Stimulated activated CD8-positive, alpha-beta memory T cell treated with anti-CD3 and anti-CD28 coated beads, Interleukin-15, amount 100 ng/mL, for 4 hours (primary cell): ENCODE measurements at places on chromosomes 3 and 15.

GRCh38 chr3:171712171-171712938 lies 97.9 kb downstream of the PLD1 start:
- no peak for DNase-seq

DNA sequence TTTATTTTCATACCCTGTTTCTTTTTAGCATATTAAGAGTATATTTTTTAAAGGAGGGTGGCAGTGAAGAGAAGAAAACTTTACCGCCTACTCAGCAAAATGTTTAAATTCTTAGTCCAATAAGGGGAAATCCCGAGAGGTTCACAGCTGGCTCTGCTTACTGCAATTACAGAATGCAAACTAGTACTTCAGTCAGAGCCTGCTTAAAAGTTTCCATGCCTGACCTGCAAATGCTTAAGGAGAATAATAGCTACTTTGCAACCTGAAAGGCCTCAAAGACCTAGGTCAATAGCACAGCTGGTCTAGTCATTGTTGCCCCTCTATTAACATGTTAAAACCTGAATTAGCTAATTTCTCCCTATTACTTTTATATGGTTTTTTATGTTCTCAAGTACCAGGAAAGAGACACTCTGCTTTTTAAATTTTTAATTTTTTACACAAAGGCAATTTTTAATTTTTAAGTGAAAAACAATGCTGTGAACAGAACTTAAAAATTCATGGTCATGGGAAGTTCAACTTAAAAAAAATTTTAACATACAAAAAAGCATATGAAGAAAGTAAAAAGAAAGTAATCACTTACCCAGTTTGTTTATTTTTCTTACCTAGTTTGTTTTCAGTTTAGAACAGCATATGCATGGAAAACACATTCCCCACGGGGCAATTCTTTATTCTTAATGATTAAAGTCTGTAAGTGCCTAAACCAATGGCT lies 79.2 kb downstream of the P3H2 start:
- no peak for DNase-seq

DNA sequence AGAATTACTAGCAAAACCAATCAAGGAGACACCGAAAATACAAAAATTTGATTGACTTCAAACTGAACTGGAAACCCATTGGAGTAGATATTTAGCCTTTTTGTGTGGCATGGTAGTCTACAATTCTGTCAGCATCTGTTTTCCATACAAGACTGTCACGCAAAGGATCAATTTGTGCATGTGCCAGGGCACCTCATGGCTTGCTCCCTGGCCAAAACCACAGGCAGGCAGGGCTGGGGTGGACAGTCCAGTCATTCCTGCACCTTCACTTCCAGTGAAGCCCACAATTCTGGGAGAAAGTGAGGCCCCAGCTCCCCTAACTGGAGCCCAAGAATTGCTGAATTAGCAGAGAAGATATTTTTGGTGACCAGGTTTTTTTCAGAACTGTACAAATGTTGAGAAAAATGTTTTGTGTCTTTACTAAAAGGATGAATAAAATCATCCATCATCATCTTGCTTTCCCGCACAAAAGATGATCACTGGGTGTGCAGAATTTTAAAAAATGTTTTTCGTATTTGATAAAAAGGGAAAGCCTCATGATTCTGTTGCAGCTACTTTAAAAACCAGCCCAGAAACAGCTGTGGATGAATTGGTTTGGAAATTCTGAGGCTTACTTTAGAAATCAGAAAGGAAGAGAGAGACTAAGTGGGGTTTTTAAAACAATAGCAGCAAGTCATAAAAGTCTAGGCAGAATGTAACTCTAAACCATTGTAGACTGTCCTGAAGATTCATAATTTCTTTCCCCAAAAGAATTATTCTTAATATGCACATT lies 86.4 kb downstream of the PCCB start:
- no peak for DNase-seq

DNA sequence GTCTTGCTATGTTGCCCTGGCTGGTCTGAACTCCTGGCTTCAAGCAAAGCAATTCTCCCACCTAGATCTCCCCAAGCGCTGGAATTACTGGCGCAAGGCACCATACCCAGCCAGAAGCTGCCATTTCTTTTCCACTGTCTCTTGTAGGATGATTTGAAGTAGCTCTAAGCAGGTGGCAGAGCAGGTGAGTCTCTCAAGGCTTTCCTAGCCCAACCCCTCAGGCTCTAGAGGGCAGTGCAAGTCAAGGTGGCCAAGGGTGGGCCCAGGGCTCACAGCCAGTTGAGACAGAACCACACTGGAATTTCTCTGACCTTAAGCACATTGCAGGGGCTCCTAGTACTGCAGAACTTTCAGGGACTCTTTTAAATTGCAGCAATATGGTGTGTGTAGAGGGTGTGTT lies 15.6 kb upstream of the DAG1 start:
- no peak for DNase-seq

- DNase-seq = no peak
Measured at GRCh38 chr15:71278989-71279756, 163.9 kb downstream of the THSD4 start.

DNA sequence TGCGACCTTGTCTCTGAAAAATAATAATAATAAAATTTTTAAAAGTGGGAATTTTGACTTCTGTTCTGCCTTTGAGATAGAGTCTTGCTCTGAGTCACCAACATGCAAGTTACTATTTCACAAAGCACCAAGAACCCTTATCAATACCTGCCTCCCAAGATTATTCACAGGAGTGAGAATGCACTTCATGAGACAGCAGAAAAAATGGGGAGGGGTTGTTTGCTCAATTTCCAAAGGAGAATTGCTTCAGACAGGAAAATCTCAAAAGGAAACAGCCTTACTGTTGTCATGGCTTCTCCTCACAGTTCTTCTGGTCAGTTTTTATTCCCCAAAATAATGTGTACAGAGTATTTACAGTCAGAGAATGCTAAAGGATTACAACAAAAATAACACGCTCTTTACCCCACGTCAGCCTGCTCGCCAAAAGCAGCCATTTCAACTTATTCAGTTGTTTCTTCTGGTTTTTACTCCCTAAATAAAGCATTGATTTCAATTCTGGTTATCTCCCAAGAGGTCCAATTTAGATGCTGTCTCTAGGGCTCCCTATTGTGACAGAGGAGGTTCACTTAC lies 89.0 kb downstream of the PPCDC start:
- DNase-seq = no peak

DNA sequence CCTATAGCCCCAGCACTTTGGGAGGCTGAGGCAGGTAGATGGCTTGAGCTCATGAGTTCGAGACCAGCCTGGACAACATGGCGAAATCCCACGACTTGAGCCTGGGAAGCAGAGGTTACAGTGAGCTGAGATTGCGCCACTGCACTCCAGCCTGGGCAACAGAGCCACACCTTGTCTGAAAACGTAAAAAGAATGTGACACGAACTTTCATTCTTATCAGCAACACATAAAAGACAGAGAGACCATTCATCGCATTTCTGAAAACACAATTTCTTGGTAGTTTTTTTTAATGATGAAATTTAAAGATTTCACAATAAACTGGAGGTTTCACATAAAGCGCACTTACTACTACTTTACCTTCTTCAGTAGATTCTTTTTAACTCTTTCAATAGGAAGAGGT lies 18.4 kb downstream of the HLTF start:
- no peak for DNase-seq

DNA sequence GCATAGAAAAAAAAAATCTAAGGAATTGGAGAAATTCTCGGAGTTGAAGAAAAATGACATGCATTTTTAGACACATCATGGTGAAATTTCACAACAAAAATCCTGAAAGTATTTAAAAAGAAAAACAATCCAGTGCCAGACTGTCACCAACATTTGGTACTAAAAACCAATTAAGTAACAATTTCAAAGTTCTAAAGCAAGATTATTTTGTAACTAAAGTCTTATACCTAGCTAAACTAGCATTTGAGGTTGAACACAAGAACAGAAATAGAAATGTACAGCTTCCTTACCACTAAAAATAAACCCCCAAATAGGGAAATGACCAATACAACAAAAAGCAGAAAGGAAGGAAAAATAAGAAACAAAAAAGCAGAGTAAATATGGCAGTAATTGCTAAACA lies 11.9 kb downstream of the TOMM70 start:
- DNase-seq = no peak

DNA sequence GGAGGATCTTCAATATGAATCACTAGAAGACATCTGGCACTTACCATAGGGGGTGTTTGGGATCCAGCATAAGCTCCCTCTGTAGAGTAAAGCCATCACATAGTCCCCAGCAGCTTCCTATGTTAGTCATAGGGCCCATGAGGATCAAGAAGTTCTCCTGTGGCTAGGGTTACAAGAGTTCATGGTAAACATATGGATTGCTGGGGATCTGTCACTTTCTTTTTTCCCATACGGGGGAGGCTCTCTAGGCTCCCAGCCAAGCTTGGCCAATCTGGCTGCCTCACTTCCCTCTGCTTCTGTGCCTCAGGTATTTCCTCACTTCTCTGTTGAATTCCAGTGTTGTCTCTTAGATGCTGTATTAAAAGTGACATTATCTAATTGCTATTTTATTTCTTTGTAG lies 597.9 kb downstream of the PDCD6IP start:
- no peak for DNase-seq

- DNase-seq = no peak
Measured at GRCh38 chr15:65937054-65937453, 67.8 kb downstream of the RAB11A start.

- no peak for DNase-seq
Measured at GRCh38 chr3:32009957-32010356, 28.4 kb downstream of the ZNF860 start.

DNA sequence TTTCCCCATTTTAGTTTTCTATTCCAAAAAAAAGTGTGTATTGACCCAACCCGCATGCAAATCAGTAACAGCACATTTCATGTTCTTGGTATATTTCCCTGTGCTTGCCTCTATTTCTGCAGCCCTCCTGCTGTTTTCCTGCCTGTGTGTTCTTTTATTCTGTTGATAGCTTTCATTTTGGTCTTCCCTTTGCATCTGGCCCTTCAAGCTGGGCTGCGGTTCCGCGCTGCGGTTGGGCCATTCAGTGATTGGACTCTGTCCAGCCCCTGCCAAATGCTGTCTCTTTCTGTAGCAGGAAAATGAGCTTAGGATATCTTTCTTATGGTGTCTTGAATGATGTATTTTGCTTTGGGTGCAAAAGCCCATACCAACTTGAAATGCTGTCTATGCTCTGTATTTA lies 49.9 kb downstream of the ZNF621 start:
- DNase-seq = no peak

DNA sequence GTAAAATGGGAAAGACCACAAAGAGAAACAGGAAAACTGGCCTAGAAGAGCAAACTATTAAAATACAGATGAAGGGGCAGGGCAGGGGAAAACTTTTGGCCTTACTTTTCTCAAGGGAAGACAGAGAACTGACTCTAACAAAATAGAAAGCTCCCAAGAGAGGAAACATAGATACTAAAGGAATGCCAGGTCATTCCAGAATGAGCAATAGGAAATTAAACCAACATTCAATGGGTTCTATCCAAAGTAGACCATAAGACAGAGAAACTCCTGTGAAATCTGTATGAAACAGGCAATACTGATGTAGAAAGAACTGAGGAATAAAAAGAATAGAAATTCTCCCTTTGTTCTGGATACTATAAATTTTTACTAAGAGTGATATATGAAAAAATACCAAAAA lies 491.8 kb downstream of the MECOM start:
- no peak for DNase-seq

- no peak for DNase-seq
Measured at GRCh38 chr15:39593071-39593655, 12.3 kb downstream of the THBS1 start.

DNA sequence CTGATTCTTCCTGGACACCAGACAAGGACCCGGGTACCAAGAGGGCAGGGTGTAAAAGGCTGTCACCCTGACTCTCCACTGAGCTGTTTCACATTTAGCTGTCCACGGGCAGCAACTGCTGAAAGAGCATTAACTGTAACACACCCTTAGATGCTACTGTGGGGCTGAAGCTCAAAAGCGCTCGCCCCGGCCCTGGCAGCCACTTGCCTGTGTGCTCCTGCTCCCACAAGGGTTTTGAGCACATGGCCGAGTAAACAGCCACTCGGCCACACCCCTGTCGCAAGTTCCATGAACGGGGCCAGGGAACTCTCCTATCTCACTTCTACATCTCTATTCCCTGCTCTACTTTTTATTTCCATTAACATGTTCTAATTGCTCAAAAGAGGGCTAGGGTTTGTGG lies 421.7 kb downstream of the TUSC7 start:
- no peak for DNase-seq

DNA sequence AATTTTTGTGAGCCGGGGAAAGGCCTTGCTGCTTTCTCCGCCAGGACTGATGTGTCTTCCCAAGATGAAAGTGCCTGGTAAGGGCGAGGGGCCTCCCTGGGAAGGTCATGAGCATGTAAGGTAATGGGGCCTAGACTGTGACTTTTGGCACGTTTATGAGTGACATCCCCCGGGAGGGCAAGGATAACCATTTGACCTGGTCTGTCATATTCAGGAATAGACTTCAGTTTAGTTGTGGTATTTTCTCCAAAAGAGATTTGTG lies 631 bp upstream of the CNBP start:
- DNase-seq = no peak

DNA sequence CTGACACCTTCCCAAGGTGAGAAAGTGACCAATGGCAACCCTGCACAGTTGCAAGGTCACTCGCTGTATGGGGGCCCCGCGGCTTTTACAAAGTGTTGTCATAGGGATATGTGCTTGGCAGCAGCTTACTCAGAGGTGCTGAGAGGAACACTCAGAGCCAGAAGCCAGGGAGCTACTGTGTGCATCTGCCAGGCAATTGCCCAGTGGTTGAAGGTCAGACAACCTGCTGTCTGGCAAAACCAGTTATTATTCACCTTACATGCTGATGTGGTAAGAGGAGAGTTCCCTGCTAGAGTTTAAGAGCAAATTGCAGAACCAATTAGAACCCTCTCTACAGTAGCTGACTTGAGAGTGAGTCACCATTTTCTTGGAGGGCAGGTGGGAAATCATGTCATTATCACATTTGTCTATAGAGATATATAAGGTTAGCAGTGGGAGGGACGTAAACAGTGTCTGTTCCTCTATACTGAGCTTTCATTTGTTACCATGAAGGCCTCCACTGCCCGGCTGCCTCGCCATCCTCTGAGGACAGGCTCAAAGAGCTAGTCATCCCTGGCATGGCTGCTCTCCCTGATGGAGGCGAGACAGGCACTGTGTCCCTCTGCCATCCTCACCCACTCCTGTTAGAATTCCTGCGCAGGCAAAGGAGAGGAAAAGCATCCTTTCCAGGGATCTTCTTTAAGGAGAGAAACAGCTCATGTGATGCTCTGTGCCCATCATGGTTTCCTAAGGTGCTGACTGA lies 274.4 kb downstream of the PLCL2 start:
- no peak for DNase-seq

DNA sequence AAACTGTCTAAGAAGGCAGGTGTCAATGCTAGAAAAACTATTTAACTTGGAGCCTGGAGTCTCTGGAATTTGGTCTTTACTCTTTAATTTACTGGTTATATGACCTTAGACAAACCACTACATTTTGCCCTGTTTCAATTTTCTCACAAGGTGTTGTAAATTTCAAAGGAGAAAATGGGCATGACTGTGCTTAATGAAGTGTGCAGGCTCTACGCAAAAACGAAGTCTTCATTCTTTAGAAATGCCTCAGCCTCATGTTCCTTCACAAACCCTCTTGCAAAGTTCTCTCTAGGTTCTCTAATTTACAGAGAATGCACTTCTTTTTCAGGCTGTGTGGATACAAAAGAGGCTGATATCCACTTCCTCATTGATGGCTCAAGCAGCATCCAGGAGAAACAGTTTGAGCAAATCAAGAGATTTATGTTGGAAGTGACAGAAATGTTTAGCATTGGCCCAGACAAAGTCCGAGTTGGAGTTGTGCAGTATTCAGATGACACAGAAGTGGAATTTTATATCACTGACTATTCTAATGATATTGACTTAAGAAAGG lies 39.1 kb downstream of the COL6A5 start:
- DNase-seq = no peak

GRCh38 chr3:127590282-127590592 lies 296 bp downstream of the TPRA1 start:
- DNase-seq = no peak

- DNase-seq = no peak
Measured at GRCh38 chr15:47506329-47507100, 210.8 kb upstream of the SEMA6D start.
